ENCODE measurements at places on chromosomes 2 and 18.
A peak's percentile ranks its signal among the peaks of the same experiment; 100 is the strongest.

DNA sequence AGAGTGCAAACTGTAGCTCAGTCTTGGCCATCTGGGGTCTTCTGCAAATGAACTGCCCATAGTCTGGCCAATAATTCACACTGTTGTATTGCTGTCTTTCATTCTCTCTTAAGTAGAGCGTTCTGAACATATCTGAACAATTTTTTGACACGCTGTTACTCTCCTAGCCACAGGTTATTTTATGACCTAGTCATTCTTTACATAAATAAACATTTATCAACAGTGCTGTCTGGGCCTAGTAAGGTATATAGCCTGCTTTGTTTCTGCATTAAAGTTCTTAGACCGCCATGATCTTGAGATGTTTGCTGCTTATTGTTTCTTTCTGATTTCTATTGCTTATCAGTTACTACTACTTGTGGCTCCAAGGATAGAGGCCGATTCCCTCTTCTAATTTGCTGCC is 226.4 kb downstream of the NEDD4L start:
- DNase-seq: no peak

DNA sequence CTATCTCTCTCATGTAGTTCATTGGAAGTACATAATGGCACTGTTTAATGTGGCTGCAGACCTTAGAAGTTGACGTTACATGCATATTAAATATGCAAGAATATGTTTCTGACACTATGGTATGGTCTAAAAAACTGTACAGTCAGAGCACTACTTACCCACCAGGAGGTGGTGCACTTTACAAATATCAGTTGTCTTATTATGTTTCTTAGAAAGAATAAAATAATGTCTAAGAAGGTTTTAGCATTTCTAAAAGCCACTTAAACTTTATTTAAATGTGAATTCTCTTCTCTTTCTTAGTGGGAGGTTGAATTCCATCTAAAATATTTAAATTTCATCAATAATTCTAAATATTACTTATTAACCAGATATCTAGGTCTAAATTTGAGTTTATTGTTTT is 4.3 kb downstream of the TMEFF2 start:
- DNase-seq: peak; percentile 5

- DNase-seq: no peak
These were observed 105.0 kb upstream of the SMAD7 start for GRCh38 chr18:49055754-49056172.

GRCh38 chr2:33458248-33458819 is 18.1 kb upstream of the RASGRP3 start:
- no peak for DNase-seq

GRCh38 chr18:58456625-58457024 is 172.3 kb downstream of the ALPK2 start:
- DNase-seq: no peak

DNA sequence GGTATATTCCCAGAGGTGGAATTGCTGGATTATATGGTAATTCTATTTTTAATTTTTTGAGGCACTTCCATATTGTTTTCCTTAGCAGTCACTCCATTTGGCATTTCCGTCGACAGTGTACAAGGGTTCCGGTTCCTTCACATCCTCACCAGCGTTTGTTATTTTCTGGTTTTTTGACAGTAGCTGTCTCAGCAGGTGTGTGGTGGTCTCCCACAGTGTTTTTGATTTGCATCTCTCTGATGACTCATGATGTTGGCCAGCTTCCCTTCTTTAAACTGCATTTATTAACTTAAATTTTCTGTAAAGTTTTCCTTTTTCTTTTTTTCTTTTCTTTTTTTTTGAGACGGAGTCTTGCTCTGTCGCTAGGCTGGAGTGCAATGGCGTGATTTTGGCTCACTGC is 19.7 kb downstream of the SH3BP4 start:
- no peak for DNase-seq

- DNase-seq: no peak
These were observed 163.6 kb upstream of the COL3A1 start for GRCh38 chr2:188810586-188810985.

DNA sequence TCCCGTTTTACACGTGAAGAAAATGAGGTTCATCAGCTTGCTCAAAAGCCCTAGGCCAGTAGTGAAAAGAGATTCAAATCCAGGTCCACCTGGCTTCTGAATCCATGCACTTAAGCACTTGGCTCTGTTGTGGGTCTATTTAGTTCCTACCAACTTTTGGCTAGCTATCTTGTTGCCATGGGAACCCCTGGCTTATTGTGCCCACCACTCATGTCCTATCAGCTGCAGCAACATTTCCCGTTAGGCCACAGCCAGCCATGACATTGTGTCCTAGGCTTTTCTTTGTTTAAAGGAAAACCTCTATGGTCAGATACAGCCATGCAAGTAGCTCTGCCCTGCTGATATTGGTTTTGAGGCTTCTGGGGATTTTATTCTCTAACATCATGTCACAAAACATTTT is 49.8 kb downstream of the PLEK start:
- no peak for DNase-seq

DNA sequence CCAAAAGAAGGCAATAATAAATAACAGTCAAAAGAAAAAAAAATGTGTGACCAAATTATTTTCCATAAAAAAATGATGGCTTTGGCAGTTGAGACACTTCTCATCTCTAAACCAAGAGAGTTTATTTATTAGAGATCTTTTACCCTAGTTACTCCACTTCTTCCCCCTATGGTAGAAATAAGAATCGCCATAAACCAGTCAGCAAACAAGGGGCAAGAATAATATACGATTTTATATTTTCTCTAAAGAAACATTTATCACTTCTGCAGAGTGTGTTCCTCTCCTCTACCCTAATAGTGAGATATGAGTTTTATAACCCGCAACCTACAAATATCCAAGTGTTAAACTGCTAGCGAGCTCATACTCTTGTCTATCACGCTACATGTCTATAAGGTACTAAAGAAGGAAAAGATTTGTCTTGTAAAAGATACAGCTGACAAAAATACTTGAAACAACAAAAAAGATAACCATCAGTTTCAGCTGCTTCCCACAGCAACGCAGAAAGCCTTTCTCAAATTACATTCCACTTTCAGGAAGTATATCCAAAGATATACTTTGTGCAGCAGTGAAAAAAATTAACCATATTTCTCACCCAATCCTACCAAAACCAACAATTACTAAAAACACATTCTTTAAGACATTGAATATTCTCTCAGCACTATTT is 2.3 kb downstream of the RNF103 start:
- no peak for DNase-seq

DNA sequence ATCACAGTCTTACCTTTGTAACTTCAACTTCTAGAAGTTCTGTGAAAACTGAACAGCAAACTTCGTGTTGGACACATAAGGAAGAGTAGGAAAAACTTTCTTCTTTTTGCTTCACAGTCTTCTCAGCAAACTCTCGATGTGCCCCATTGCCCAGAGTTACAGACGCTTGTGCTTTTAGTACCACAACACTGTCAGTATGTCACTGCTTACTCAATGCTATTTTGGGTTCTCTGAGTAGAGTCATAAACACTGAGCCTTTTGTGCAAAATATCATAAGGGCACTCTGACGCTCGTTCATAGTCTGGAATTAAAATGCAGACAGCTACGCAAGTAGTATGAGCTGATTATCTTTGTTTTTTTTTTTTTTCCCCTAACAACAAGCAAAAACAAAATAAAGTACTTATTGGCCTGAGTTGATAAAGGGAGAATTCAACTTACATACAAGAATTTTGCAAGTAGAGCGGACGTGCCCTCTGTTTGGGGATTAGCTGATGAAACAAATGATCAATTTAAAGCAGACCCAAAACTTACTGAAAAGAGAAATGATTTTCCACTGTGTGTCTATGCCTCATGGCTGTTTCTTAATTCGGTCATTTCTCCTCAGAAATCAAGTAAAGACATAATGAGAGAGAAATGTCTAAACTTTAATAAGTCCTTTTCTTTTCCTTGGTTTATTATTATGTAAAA is at the start of gene CDH19:
CDH19 (minus strand) TSS at position 150 of the 687 bp plus-strand sequence. CDS start 31,886 bp downstream, outside the sequence.
- no peak for DNase-seq

DNA sequence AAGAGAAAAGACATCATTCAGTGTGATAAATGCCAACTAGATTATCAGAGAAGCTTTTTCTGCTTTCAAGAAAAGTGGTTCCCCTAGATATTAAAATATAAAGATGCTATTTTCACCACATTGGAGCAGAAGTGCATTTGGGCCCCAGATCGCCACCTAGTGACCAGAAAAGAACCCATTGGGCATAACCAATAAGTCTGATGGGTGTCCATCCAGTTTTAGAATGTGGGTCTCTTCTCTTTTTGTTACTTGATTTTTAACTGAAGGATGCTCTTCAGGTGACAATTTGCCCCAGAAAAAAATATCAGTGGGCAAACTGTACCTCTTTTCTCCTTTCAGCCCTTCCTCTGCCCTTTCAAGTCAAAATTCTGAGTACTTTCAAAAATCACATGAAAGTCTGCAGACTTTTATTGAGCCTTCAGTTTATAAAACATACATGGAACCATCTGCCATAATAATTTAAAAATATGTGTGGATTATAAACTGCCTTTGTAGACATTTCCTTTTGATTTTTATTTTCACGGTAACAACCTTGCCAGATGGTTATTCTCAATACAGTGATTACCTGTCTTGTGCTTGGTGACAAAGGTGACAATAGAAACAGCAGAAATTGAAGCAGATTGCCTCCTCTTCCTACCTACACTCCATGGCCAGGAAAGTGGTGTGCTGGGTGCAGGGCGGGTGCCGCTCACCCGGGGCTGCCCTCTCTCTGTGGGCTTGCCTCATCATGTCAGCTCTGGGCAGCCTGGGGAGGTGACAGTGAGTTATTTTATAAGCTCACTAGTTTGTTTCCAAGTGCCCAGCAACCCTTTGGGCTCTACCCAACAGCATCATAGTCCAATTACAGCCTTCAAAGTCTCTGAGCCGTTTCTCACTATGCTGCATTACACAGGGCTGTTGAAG is 124.5 kb downstream of the DCDC2C start:
- DNase-seq: peak; percentile 1

- no peak for DNase-seq
These were observed 40.0 kb downstream of the EPC2 start for GRCh38 chr2:148684507-148684906.

GRCh38 chr18:56907771-56908170 is 239.1 kb upstream of the BOD1L2 start:
- no peak for DNase-seq

DNA sequence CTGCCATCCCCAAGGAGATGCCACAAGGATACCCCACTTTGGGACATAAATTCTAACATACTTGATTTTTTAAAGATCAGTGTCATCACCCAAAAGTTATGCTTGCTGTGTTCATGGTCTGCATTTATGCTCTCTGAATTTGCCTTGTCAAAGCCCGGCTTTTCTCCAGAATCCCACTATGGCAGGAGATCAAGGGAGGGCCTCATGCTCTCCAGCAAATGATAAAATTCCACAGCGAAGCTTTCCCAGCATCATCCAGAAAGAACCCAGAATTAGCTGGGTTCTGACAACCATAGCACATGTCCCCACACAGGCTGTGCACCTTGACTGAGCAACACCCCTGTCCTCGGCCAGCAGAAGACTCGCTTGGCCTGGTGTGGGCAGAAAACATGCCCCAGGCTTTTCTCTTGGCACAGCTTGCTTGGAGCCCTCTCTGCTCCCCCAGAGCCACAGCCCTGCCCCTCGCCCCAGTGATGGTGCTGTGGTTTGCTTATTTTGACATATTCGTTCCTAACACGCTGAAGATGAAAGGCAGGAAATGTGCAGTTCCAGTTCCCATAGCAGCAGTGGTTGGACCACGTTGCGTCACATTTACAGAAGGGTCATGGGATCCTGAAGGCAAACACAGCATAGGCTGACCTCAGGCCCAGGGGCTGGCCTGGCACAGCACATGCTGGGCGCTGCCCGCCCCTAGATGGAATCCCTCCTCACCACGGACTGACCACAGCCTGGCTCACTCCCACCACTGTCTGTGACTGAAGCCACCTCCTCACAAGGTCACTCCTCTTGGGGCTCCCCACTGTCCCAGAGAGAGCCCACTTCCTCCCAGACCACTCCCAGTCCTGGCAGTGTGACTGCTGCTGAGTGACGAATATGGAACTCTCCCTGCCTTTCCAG is 14.1 kb upstream of the CHRNA1 start:
- DNase-seq: peak; percentile 90
